ENCODE measurements at places on chromosomes 5 and 9. TPM values are rescaled to one million over a fixed set of nuclear protein-coding genes. Genes with fewer than 3 reads are reported as not detected.

The FOXD4 gene
- not detected for total RNA-seq

The DCAF12 gene
- total RNA-seq = 35.1 TPM

The FST gene
- not detected for total RNA-seq

The GLRA1 gene
- not detected for total RNA-seq

The TMEM161B gene
- 30.9 TPM for total RNA-seq

The STOM gene
- total RNA-seq = 53.5 TPM

The HEMGN gene
- 1.9 TPM for total RNA-seq

The PCDHA1 gene
- total RNA-seq = not detected

The SLC6A7 gene
- total RNA-seq = not detected

The ANKS6 gene
- 9.8 TPM for total RNA-seq

The HAPLN1 gene
- not detected for total RNA-seq

The CDH6 gene
- not detected for total RNA-seq

The CAMK2A gene
- not detected for total RNA-seq

The FAM169A gene
- 7.8 TPM for total RNA-seq

The GPR151 gene
- total RNA-seq = not detected

The PCDHB15 gene
- total RNA-seq = not detected

The ADAMTSL2 gene
- total RNA-seq = 1.2 TPM

The TMEM215 gene
- total RNA-seq = not detected

The PDE6A gene
- not detected for total RNA-seq

The RMRP gene
- 3,566 TPM for total RNA-seq

The SOX30 gene
- 0.14 TPM for total RNA-seq

The SLC36A2 gene
- total RNA-seq = not detected

The PPP1R26 gene
- total RNA-seq = 0.14 TPM

The PCDHA3 gene
- total RNA-seq = not detected

The PCDHB10 gene
- total RNA-seq = not detected

The TAF11L5 gene
- total RNA-seq = not detected

The PKD2L2 gene
- total RNA-seq = not detected

The BTNL3 gene
- not detected for total RNA-seq

The MRPL36 gene
- total RNA-seq = 69.6 TPM

The CCDC192 gene
- not detected for total RNA-seq

The FGFR4 gene
- 2.3 TPM for total RNA-seq

The DNAI1 gene
- not detected for total RNA-seq

The SLC4A9 gene
- 0.41 TPM for total RNA-seq

The ZDHHC11B gene
- 1.4 TPM for total RNA-seq

The BTNL9 gene
- total RNA-seq = not detected

All from activated naive CD4-positive, alpha-beta T cell treated with anti-CD3 and anti-CD28 coated beads, Interleukin-2, amount 50 U/mL, for 72 hours (primary cell).